ENCODE measurements at places on chromosomes 7 and 10.

DNA sequence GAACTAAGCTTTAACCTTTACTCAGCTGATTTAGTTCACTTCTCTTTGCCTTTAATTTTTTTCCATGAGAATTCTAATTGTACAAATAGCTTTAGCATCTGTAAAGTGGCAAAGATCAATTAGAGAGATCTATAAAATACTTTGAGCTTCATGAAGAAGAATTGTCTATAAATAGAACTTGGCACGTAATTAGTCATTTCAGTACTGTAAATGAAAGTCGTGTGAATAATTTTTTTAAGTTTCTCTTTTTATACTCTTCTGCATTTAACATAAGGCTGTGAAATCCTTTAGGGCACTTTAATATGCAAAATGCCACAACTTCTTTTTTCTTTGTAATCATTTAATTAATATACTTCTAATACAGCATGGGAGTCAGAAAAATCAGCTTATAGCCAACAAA, 177.8 kb downstream of the CSTF2T start:
- DNase-seq: no peak

DNA sequence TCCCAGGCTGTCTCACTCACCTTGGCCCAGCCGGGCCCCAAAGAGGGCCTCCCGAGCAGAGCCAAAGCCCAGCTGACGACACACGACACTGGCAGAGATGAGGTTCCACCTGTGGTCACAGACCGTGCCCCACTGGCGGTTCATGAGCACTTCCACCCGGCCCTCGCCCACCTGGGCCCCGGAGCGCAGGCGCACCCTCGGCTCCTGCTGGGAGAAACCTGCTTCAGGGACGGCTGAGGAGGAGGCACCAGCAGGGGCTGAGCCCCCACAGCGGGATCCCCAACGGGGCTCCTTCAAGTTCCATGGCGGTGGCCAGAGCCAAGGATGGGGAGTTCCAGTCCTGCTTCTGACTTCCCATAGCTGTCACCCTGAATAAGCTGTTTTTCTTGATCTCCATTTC, 10.0 kb downstream of the LOXL4 start:
- no peak for DNase-seq

- DNase-seq: no peak
These were observed 207.3 kb downstream of the KIAA1217 start for GRCh38 chr10:24416248-24416647.

DNA sequence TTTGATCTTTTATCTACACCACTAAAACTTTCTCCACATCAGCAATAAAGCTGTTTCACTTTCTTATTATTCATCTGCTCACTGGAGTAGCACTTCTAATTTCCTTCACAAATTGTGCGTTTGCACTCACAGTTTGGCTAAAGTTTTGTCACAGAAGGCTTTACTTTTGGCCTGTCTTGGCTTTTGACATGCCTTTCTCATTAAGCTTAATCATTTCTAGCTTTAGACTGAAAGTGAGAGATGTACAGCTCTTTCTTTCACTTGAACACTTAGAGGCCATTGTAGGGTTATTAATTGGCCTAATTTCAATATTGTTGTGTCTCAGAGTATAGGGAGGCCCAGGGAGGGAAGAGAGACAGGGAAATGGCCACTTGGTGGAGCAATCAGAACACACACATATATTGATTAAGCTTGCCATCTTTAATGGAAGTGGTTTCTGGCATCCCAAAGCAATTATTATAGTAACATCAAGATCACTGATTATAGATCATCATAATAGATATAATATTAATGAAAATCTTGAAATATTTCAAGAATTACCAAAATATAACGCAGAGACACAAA, 512.5 kb downstream of the ETV1 start:
- no peak for DNase-seq

DNA sequence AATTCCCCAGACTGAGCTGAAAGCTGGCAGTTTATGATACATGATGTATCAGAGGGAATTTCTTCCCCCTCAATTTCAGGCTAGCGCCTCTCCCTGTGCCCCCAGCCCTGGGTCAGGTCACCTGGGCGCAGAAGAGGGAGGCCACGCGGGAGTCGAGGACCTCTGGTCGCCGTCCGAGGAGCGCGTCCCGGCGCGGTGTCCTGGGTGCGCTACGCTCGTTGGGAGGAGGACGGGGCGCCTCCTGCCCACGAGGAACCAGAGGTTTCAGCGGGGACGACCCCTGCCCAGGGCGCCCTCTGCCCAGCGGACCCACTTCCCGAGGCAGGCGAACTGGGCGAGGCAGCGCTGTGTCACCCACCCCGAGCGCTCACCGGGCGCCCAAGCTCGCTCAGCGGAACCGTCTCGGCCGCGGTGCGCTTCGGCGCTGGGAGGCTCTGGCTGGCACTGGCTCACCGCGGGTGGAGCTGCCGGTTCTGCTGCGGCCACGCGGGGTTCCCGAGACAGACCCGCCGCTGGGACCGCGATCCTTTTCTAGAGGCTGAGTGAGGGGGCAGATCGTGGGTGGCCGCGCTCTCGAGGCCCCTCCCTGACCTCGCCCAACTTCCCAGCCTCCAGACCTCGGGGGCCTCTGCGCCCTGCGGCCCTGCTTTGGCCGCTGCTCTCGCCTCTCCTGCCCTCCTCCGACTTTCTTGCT, at the start of gene FAM237B:
Gene FAM237B, minus strand, starts transcription at position 504 of the 694 bp plus-strand sequence. CDS start 1,556 bp downstream, outside the sequence.
- DNase-seq: no peak

DNA sequence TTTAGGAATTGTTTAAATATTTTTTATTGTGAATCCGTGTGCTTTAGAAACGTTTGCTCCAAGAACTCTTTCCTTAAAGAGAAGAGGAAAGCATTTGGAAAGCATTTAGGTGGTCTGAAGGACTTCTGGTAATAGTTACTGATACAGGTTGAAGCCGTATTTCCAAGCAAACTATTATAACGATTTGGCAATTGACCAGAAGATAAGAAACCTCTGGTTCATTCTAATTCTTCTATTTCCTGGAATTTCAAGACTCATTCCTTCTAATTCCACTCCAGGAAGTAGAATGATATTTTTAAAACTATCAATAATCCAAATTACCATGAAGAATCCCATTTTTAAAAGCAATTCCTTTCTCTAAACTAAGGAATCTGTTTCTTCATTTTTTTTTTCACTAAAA, 158.9 kb upstream of the AGR3 start:
- no peak for DNase-seq

GRCh38 chr10:1233031-1233430, 176.8 kb downstream of the WDR37 start:
- DNase-seq: no peak

DNA sequence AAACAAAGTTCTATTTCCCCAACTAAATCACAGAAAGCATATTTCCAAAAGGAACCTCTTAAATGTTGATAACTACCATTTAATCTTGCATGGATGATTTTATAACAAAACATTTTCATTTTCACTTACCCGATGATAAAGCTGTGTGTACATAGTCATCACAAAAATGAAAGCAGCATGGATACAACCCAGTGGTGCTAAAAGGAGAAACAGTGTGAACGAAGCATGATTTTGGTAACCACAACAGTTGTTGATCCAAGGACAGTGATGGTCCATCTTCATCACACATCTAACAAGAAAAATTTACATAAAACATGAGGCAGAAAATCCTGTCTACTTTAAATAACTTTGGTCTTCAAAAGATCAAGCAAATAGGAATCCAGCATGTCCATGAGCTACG, 4.7 kb downstream of the ZDHHC6 start:
- no peak for DNase-seq

GRCh38 chr7:23246555-23246954, at the start of gene GPNMB:
Gene GPNMB (plus strand): TSS chr7:23246775. CDS start chr7:23246858, 83 bp downstream.
- no peak for DNase-seq

- no peak for DNase-seq
These were observed 74.4 kb upstream of the PAX2 start for GRCh38 chr10:100670828-100671479.

GRCh38 chr10:33556103-33556502, 221.6 kb upstream of the NRP1 start:
- DNase-seq: no peak

- DNase-seq: no peak
These were observed 218.3 kb downstream of the SEMA3A start for GRCh38 chr7:83976302-83976701.

GRCh38 chr7:4108951-4109350, 573.1 kb upstream of the FOXK1 start:
- no peak for DNase-seq

DNA sequence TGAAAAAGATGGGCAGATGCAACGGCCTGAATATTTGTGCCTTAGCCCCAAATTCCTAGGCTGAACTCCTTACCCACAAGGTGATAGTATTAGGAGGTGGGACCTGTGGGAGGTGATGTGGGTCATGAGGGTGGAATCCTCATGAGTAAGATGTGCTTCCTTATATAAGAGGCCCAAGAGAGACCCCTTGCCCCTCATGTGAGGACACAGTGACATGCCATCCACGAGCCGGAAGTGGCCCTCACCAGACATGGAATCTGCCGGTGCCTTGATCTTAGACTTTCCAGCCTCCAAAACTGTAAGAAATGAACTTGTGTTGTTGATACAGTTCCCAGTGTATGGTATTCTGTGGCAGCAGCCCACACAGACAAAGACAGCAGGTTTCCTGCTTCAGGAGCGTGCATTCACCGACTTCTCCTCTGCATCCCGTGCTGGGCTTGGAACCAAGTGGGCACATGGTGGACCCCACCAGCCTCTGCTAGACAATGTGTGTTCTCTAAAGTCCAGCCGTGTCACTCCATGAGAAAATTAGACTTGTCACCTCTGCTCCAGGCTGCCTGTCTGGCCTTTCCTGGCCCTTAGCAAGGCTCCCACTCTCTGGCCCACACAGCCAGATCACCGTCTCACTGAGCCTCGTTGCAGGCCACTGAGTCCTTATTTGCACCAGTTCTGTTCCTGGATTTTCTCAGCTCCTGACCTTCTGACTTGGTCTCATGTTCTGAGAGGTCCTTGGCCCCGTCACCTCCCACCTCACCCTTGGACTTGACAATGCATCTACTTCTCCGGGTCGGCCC, 52.9 kb upstream of the CACUL1 start:
- no peak for DNase-seq

DNA sequence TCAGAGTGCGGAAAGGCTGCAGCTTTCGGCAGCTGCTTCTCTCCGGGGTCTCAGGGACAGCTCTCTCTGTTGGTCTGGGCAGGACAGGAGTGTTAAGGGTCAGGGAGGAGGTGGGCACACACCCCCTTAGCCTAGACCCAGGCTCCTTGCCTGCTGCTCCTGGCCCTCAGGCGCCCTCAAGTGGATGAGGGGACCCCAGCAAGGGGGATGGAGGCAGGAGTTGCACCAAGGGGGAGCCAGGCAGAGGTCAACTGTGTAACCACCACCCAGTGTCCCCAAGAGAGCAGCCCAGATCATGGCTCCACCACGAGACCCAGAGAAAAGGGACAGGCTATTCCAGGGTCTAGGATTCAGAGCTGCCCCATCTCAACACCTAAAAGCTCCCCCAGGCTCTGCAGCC, 26.9 kb downstream of the SPOCK2 start:
- DNase-seq: no peak

- no peak for DNase-seq
These were observed 56.5 kb upstream of the EFCAB10 start for GRCh38 chr7:105637755-105638154.

DNA sequence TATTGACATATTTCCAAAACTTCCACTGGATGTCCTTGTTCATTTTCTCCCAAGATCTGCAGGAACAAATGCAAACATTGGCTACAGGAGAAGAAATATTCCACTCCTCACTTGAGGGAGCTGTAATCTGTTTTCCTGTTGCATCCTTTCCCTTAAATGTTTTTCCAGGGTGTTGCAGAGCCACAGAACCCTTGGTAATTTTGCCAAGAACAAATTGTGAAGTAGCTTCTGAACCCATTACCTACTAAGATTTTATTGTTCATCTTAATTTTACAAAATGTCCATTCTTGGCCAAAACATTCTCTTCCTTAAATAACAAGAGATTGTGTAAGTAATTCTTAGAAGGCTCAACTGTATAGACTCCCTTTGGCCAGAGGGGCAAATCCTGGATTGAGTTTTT, 177.0 kb downstream of the GNAT3 start:
- no peak for DNase-seq

GRCh38 chr7:22216309-22216708, 140.6 kb downstream of the RAPGEF5 start:
- no peak for DNase-seq

- DNase-seq: no peak
These were observed 54.9 kb downstream of the GOLGA7B start for GRCh38 chr10:97904576-97904975.

- DNase-seq: no peak
These were observed 82.6 kb downstream of the AMPH start for GRCh38 chr7:38548605-38549004.

DNA sequence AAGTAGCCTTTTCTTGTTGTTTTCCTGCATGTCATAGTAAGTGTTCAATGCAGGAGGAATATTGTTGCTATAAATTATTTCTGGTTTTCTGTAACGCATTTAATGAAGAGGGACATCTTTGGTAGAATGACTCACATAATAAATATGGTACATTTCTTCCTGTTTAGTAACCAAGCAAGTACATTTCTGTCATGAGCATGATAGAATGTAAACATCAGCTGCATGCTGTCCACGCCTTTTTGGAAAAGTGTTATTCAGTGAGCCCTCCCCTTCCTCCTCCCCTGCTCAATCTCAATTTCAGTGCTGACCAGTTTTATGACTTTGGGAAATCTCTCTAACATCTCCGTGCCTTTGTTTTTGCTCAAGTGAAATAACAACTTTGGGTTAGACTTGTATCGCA, 664.0 kb downstream of the XPNPEP1 start:
- no peak for DNase-seq

- no peak for DNase-seq
These were observed 51.5 kb upstream of the DLX6 start for GRCh38 chr7:96953676-96954513.

GRCh38 chr10:95260397-95260881, 30.4 kb downstream of the PDLIM1 start:
- no peak for DNase-seq

DNA sequence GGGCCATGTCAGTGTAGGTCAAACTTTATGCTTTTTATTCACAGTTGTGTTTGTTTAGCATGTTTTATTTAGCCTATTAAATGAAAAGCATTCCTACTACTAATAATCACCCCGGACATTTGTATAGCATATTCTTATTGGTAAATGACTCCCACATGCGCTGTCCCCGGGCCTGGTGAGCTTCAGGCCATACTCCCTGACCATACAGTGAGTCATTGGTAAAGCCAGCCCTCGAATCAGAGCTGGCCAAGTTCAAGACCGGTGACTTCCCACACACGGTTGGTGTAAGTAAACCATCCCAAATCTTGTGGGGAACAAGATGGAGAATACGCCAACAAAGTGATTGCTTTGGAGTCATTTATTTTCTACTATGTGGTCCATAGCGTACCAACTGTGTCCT, 238.7 kb upstream of the TCF7L2 start:
- DNase-seq: no peak

GRCh38 chr7:46933596-46933995, 648.3 kb downstream of the TNS3 start:
- DNase-seq: no peak

- DNase-seq: no peak
These were observed 26.1 kb downstream of the LCOR start for GRCh38 chr10:96858038-96858705.

GRCh38 chr10:92387289-92387940, 96.4 kb downstream of the MARCHF5 start:
- DNase-seq: no peak

Measured in stimulated activated CD8-positive, alpha-beta memory T cell treated with anti-CD3 and anti-CD28 coated beads, Interleukin-4, amount 100 ng/mL, for 4 hours (primary cell).